ENCODE measurements at places on chromosomes 12 and 14.

GRCh38 chr14:55578511-55578910 lies 1.5 kb upstream of the KTN1 start:
- DNase-seq, result no peak

- no peak for DNase-seq
Measured at GRCh38 chr14:74697011-74697410, 15.9 kb downstream of the AREL1 start.

DNA sequence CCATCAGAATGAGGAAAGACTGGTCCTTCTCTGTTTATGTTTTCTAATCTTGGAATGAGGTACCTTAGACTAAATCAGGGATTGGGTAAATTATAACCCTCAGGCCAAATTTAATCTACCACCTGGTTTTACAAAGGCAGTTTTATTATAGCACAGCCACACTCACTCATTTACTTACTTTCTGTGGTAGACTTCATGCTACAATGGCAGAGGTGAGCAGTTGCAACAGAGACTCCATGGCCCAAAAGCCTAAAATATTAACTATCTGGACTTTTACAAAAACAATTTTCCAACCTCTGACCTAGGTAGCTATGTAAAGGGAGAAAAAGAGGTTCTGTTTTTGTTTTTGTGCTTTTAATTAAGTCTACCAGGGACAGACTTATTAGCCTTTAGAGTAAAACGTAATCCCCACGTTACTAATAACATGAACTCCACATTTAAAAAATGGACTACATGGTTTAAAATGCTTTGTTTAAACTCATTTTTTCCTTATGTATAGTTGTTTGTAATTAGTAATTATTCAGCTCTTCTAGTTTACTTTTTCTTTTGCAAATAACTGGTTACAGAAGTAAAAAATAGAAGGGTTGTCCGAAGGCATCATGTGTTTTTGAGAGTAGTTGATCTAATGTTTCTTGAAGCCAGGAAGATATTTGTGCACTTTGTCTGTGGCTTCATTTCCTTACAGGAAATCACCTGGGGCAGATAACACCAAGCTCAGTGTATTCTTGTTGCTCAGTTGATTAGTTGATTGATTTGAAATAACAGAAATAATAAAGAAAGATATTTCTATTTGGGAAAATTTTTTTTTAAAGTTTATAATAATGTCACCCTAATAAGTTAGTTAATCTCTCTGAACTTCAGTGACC lies 57.6 kb upstream of the ATP2B1 start:
- no peak for DNase-seq

DNA sequence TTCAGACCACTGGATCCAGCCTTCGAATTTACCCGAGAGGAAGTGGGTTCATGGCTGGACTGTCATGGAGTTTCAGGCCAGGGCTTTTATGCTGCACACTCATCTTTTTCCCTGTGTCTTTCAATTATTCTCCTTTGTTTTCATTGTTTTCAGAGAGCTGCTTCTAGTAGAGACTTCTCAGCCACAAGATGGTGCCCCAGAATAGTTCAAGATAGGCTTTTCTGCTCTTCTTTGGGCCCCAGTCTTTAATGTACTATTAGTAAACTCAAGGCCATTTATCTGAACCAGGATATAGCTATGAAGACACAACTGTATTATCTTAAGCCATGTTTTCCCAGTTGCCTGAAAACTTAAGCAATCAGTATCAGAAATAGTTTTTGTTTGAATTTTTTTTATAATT lies 30.4 kb upstream of the PSMA6 start:
- DNase-seq, result no peak

DNA sequence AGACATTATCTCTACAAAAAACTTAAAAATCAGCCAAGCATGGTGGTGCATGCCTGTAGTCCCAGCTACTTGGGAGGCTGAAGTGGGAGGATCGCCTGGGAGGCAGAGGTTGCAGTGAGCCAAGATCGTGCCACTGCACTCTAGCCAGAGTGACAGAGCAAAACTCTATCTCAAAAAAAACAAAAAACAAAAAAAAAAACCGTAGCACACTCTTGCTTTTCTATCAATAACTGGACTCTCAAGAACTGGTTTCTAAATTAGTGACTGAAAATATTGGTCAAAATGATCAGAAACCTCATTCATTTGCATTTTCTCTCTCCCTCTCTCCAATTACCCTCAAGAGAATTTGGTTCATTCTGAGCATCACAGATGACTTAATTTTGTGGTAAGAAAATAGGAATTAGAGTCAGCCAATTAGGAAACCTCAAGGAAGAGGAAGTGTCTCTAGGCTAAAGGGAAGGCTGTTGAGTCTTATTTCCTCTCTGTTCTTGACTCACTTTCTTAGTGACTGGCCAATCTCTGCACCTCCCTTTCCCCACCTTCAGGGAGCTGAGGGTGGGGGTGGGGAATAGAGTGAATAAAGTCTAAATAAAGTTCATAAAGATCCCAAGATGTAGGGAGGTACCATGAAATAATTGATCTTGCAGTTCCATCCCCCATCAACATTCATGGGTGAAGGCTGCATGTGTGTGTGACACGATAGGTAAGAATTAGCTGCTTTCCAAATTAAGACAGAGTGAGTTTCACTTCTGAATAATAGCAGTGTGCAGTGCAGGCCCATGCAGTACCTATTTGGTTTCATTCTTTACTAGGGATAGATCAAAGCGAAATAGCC lies 6.8 kb upstream of the PSMA6 start:
- DNase-seq, result peak; percentile 68

DNA sequence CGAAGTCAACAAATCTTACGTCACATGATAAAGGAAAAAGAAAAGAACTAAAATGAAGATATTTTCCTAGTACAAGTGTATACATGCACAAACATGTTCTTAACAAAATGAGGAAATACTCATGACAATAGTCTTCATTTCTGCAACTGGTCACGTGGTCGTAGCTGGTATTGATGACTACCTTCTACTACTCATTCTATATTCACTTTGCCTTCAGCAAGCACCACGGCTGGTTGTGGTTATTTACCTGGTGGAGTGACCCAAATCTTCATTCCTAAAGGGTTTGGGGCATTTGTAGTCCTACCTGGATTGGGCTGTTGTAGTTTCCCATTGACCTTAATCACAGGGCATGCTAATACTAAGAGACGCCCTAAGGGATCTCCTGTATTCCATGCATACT lies 51.2 kb downstream of the FIGNL2 start:
- no peak for DNase-seq

DNA sequence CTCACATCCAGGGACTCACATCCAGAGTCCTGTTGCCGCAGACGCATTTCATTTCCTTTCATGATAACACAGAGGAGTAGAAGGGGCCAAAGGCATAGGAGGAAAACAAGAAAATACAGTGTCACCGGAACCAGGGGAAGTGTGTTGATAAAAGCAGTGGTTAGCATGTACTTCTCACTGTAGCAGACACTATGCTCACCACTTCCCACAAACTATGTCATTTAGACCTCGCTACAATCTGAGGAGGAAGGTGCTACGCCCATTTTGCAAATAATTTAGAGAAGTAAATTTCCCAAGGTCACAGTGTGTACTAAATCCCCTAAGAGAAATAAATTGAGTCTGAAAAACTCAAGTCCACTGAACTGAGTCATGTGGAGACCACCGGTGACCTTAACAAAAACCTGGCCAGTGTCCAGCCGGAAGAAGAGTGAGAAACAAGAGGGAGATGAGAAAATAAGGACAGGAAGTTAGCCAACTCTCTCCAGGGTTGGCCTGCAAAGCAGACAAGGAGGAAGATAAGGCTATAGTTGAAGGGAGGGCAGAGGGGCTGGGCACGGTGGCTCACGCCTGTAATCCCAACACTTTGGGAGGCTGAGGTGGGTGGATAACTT lies 25.8 kb upstream of the TMCC3 start:
- DNase-seq, result peak; percentile 68

- DNase-seq, result peak; percentile 3
Measured at GRCh38 chr12:20946732-20947131, 136.2 kb downstream of the SLCO1B3 start.

DNA sequence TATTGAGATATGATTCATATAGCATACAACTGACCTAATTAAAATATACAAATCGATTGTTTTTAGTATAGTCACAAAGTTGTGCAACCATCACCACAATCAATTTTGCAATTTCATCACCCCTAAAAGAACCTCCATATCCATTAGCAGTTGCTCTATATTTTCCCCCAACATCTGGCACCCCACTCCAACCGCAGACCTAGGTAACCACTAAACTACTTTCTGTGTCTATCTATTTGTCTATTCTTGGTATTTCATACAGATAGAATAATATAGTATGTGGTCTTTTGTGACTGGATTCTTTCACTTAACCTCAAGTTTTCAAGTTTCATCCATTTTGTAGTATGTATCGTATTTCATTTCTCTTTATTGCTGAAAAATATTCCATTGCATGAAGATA lies 126.0 kb upstream of the CRY1 start:
- no peak for DNase-seq

GRCh38 chr12:2961705-2962104 lies 2.5 kb downstream of the TEAD4 start:
- DNase-seq, result no peak

DNA sequence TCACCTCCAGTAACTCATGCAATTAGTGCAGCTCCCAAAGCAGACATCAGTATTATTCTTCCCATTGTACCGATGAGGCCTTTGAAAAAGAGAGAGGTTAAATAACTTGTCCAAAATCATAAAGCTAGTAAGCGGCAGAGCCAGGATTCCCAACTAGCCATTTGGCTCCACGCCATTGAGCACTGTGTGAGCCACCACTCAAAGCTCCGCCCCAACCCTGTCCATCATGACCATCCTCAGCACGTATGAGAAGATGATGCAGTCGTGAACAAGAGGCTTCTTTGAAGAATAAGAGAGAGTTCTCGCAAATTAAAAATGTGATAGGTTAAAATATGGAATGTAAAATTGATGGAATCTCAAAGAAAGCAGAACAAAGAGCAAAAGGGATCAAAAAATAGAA lies 14.6 kb downstream of the CLMN start:
- no peak for DNase-seq

DNA sequence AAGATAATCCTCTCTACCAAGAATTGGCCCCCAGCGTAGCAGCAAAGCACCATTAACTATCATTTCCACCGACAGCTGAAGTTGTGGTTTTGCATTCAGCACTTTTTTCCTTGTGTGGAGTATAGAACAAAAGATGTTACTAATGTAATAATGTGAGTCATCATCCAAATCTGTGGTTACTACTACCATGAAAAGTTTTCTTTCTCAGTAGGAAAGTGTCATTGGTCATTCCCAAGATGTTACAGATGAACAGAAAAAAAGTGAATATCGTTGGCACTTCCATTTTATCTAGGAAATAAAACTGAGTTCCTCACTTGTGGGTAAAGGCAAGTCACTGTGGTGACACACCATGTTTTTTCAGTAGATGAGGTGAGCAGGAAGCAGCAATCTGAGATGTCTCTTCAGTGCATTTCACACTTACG lies 30.3 kb upstream of the IFNG start:
- DNase-seq, result no peak

DNA sequence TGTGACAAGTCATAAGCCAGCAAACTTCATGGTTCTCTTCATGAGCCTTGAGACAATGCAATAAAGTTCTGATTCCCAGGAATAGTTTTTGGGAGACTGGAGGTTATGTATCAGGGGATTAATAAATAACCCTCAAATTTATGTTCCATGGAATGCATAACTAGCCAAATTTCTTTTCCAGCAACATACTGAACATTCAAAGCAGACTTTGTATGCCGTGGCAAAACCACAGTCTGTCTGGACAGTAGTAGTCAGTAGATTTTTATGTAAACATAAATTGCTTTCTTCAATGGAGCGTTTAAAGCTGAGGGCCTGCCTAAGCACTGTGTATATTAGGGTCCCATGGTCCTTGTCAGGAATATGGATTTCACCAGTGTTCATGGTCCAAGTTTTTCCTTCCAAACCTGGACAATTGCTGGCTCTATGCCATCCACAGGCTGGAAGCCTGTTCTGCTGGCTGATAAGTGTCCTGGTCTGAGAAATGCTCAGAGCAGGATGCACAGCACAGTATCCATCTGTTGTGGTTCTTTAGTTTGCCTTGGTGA lies 144.9 kb downstream of the SRGAP1 start:
- no peak for DNase-seq
